ENCODE measurements at places on chromosomes 1 and 21.

GRCh38 chr21:40020651-40021050 lies 153.4 kb downstream of the PCP4 start:
- DNase-seq, result no peak

DNA sequence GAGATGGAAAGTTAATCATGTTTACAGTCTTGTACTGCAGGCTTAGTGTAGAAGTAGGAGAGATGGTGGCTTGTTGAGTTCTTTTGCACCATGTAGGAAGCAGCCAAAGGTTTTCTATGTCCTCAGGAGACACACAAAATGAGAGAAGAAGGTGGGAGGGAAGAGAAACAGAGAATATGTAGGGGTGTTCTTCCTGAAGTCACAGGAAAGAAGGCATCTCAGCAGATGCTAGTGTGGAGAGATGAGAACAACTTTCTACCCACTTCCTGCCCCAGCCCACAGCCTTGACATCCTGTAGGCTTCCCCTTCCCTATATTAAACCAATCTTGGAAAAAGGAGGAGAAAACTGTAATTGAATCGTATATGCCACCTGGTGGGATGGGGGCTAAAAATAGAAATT lies 217.0 kb downstream of the S1PR1 start:
- DNase-seq, result no peak

DNA sequence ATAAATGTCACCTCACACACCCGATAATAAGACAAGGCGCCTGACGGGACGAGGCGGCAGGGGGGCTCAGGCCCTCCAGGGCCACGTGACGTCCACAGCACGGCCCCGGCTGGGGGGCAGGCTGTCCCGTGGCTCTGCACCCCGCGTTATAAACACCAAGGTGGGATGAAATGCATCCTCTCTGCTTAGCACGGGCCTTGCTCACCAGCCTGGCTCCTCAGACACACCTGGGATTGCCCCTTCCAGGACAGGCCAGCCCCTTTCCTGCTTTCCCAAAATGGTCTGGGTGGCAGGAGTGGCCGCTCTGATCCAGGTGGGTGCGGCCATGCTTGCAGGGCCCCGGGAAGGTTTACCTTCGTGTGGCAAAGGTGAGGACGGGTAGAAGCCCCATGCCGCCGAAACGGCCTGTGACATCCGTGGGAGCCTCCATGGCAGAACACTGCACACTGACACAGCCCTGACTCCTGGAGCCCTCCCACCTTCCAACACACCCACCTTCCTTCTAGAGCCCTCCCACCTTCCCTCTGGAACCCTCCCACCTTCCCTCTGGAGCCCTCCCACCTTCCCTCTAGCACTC lies 35.9 kb downstream of the SLC19A1 start:
- DNase-seq, result no peak

DNA sequence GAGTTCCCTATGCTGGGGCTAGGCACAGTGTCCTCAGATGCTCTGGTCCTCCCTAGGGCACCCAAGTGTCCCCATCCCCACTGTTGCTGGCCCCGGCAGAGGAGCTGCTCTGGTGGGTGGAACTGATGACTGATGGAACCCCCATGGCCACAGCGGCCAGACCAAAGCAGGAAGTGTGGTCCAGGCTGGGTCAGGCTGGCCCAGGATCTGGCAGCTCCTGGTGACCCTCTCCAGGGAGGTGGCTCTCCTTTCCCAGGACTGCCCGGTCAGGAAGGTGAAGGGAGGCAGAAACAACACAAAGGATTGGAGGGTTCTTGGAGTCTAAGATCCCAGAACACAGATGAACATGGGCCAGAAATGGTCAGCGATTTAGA lies 1.1 kb downstream of the NKAIN1 start:
- DNase-seq, result no peak

DNA sequence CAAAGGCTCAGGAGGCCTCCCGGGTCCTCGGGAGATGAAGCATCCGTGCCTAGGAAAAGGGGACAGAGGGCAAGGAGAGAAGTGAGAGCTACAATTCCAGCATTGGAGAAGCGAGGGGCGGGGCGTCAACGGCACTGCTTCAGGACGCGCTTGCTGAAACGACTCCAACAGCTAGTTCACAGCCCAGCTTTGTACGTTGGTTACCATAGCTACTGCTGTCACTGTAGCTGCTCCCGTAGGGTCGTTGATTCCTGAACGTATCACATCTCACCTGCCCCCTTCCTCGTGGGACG lies 63.1 kb downstream of the TOR1AIP2 start:
- no peak for DNase-seq

GRCh38 chr1:60731321-60731720 lies 351.0 kb upstream of the NFIA start:
- DNase-seq, result no peak

Measured in stimulated activated CD4-positive, alpha-beta T cell treated with anti-CD3 and anti-CD28 coated beads, Interleukin-4, amount 100 ng/mL, for 4 hours (primary cell).